ENCODE measurements at places on chromosomes 3 and 15. TPM values are rescaled to one million over a fixed set of nuclear protein-coding genes. Genes with fewer than 3 reads are reported as not detected.

The TERC gene
- total RNA-seq = 8.1 TPM

The CDHR4 gene
- not detected for total RNA-seq

The LRRC58 gene
- total RNA-seq = 8.9 TPM

The SAMD7 gene
- not detected for total RNA-seq

The ZNF717 gene
- 5.6 TPM for total RNA-seq

The GTF2E1 gene
- 13.5 TPM for total RNA-seq

The ARPIN gene
- 5.8 TPM for total RNA-seq

The PRTG gene
- 0.31 TPM for total RNA-seq

The LCTL gene
- total RNA-seq = 0.59 TPM

The IGF2BP2 gene
- 41.5 TPM for total RNA-seq

The FYCO1 gene
- total RNA-seq = 2.6 TPM

The GPR87 gene
- 1.8 TPM for total RNA-seq

The ITIH1 gene
- 1.1 TPM for total RNA-seq

Data from motor neuron (in vitro differentiated cells).